ENCODE measurements at places on chromosomes 2 and 18.

DNA sequence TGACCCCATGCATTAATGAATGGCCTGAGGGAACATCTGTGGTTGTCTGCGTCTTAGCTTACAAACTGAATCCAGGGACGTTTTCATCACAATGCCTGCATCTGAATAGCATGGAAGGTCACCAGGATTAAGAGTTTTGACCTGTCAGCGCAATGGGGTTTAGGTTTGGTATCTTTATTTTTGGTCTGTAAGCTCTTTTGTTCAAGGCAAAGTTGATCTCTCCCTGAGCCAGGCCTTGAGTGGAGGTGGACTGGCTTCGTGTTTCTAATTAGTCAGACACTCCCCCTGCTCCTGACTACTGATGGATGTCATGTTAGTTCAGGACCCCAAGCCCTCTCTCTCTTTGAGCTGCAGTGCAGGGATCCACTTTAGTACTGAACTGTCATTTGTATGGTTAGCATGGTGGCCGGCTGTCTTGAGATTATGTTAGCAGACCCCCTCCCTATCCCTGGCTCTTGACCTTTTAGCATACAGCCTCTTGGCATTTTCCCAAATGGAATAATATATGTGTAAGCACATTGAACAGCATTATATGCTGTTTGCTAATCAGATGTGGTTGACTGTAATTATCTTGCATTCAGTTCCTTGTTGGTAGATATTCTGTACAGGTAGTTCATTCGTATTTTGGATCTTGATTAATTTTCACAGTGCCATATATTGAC is 59.2 kb downstream of the LYPD6 start:
- DNase-seq = no peak

DNA sequence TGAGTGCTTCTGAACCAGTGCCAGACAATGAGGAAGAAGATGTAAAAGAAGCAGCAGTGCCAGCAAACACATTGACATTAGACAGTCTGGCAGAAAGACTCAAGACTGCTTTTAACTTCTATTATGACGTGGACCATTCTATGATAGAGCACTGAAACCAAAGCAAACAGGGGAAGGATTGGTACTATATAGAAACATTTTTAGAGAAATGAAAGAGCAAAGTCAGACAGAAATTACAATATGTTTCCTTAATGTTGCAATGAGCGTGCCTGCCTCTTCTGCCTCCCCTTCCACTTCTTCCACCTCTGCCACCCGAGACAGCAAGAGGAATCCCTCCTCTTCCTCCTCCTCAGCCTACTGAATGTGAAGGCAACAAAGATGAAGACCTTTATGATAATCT is 39.7 kb downstream of the DHX57 start:
- DNase-seq = no peak

DNA sequence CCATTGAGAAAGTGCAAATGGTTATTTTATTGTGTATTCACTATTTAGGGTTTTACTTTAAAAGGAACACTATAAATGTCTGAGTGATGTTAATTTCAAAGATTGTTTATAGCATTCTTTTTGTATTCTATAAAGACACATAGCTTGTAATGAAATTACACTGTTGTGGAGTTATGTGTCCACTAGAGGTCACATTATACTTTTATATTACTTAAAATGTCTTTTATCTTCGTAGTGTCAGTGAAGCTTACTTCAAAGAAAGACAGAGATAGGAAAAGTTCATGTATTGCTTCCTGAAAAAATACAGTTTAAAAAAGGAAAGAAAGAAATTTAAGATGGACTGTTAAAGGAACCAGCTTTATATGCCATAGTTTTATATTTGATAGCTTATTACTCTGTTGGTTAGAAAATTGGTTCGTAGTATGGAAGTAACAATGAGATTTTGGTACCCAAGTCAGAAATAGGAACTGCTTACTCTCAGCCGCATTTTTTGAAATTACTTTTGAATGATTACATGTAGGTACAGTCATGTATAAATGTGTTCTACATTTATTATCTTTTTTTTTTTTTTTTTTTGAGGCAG is 20.5 kb downstream of the APLF start:
- no peak for DNase-seq

GRCh38 chr18:79278896-79279295 is 116.8 kb upstream of the NFATC1 start:
- DNase-seq = no peak

- no peak for DNase-seq
Observed at GRCh38 chr18:79371561-79372121, 24.1 kb upstream of the NFATC1 start.

DNA sequence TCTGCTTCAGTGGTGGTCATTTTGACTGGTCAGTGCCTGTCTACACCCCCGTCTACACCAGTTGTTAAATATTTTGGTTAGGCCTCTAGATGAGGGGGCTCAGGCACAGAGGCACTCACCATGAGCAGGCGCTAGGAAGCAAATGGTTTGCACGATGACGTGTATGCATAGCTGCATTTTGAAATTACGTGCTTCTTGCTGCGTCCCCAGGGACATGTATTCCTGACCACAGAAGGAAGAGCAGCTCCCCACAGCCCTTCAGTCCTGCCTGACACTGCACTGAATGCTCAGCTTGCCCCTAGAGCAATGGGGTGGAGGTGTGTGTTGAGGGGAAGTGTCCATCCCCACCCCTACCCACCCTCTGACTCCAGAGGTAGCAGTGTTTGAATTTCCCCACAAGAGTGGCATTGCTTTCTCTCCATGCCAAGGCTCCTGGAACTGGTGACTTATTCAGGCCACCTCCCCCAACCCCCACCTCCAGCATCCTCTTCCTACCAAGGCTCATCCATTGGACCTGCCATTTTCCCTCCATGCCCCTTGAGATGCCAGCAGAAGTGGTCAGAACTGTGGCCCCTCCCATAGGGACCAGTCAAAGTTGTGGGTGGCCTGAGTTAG is 11.4 kb upstream of the ZAP70 start:
- DNase-seq = no peak

DNA sequence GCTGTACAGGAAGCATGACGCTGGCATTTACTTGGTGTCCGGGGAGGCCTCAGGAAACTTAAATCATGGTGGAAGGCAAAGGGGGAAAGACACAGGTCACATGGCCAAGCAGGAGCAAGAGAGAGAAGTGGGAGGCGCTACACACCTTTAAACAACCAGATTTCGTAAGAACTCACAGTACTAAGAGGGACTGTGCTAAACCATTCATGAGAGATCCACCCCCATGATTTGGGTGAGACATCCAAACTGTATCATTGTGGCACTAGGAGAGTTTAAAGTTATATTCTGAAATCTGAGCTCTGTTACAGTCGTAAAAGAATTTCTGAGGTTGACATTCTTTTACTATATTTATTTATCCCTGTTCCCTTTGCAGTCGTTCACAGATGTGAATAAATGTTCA is 116.6 kb downstream of the ICA1L start:
- DNase-seq = no peak

- DNase-seq = no peak
Observed at GRCh38 chr18:24875777-24876176, 415.3 kb downstream of the HRH4 start.

- DNase-seq = peak; percentile 1
Observed at GRCh38 chr18:13386891-13387801, 168.6 kb downstream of the LDLRAD4 start.

- no peak for DNase-seq
Observed at GRCh38 chr2:205001300-205001966, 456.2 kb downstream of the PARD3B start.

GRCh38 chr2:13676269-13676668 is 956.2 kb upstream of the LRATD1 start:
- no peak for DNase-seq

DNA sequence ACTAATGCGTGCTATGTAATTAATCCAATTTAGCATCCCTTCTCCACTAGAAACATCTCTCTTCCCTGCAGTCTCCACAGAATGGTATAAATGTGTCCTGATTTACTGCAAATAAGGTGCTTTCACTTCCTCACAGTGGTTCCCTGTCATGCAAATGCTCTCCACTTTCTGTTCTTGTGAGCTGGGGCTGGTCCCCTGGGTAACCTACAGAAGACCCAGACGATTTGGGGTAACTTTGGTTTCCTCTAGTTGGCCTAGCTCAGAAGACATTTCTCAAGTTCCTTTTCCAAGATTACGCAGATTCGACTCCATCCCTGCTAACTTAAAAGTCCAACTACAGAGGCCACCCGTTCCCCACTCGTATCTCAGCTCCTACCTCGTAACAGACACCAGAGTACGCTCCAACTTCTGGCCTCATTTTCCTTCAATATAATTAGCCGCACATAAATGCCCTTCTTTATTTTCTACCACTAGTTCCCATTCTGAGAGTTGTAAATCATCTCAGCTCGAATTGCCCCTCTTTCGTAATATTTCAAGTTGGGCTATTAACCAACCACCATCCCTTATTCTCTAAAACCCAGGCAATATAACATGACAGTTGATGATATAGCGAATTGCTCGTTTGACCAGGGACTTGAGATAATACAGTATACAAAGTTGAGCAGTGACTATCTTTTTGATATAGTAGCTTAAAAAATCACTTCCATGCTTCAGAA is 28.8 kb upstream of the NEDD4L start:
- no peak for DNase-seq

DNA sequence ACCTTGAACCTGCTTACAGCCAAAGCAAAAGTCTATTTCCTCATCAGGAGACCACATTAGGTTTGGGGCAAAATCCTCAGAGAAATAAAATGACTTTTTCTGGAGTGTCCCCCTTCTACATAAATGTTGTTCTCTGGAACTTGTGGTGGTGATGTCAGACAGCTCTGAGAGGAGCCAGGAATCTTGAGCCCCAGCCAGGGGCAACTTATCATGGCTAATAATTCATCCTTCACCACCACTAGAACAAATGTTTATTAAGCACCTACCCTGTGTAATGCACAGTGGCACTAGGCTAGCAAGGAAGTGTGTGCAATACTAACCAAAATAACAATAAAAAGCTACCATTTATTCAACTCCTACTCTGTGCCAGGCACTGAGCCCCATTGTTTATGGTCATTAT is 9.0 kb upstream of the BMP10 start:
- DNase-seq = no peak

DNA sequence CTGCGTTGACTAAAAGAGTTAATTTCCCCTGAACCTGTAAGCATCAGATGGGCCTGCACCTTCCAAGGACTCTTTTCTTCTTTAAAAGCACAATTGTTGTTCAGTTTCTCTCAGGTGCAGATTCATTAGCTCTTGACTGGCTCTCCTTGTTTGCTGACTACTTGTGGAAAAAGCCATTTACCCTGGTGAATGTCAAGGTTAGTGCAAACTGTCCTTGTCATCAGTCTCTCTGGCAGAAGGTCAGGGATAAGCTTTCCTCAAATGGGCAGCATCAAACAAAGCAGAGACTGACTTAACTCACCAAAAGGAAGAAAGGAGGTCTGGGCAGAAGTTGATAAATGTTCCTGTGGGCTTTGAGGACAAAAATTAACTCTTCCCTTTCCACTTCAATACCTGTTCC is 922.7 kb downstream of the BCL11A start:
- no peak for DNase-seq

- no peak for DNase-seq
Observed at GRCh38 chr2:204827701-204828590, 282.7 kb downstream of the PARD3B start.

DNA sequence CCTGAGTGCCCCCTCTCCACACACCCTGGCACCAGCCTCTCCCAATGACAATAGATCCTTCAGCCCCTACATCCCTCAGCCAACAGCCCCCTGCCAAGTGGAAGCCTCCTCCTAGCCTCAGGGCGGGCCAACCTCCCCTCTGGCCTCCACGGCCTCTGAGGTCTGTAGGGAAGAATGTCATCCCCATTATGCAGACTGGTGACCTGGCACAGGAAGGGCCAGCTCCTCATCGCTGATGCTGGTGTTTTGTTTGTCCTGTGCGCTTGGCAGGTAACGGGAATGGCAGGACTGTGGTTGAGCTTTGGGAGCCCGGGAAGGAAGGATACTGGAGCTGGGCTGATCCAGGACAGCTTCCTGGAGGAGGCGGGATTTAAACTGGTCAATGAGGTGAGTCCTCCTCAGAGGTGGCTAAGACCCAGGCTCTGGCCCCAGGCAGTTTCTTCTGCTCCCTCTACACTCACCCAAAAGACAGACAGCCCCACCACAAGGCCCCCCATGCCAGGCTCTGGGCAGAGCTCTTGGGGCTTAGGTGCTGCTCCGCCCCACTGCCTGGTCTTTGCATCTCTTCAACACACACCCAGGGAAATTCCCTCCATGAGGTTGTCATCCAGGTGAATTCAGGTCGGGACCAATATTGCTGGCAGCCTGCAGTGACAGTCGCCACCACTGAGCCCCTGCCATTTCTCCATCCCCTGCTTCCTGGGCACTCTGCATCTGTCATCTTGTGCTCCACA is 75.2 kb upstream of the SMAD7 start:
- DNase-seq = no peak

- DNase-seq = no peak
Observed at GRCh38 chr2:122739732-122740593, 984.5 kb downstream of the TSN start.

DNA sequence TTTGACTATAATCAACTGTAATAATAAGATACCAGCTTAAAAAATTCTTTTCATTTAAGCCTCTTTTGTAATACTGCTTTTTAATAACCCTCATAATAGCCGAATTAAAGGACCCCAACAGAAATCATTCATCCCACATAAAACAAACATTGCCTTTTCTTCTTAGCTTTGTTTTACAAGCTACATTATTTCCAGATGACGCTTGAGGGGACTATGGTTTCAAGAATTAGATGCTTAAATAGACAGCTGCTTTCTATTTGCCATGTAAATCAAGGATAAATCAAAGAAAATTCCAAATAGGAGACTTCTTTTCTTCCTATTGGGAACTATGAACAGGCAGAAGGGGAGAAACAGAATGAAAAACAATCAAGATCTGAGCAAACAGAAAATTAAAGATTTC is 200.7 kb upstream of the SMAD7 start:
- DNase-seq = no peak

DNA sequence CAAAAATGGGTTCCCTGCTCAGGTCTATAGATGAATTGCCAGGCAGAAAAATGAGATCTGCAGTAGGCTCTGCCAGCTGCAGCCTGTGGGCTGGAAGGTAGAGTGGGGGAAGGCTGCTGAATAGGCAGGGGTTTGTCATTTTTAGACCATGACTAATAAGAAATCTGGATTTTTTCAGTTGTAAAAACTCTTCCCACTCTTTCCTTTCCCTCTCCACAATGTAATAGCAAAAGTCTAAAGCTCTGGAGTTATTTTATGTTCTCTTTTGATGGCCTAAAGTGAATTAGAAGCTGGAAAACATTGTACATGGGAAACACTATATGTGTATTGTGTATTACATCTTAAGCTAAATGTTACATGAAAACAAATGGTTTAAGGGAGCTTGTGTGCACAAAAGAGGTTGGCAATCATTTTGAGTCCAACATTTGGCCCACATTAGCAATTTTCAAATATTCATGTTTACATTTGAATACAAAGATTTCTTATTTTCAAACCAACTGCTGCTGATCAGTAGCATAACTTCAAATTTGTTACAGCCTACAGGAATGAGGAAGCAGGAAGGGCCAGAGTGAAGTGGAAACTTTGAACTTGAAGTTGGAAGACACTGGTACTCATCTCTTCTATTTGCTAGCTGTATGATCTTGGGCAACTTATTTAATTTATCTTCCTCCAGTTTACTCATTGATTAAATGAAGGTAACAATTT is 407.1 kb downstream of the SLC4A3 start:
- no peak for DNase-seq
